ENCODE measurements at places on chromosomes 13 and 19. TPM values are rescaled to one million over a fixed set of nuclear protein-coding genes. Genes with fewer than 3 reads are reported as not detected.

- H3K4me1 ChIP-seq = no peaks in the 10 kb centered on the region
- no peaks in the 10 kb centered on the region for H3K27me3 ChIP-seq
- peak; percentile 66 for DNase-seq
- no peak overlapping the region for H3K27ac ChIP-seq
- H3K4me3 ChIP-seq = peak overlapping the region; percentile 6
These were observed 3.1 kb upstream of the TNFAIP8L1 start for GRCh38 chr19:4636151-4636717.

The VSTM1 gene
- polyA plus RNA-seq = not detected

DNA sequence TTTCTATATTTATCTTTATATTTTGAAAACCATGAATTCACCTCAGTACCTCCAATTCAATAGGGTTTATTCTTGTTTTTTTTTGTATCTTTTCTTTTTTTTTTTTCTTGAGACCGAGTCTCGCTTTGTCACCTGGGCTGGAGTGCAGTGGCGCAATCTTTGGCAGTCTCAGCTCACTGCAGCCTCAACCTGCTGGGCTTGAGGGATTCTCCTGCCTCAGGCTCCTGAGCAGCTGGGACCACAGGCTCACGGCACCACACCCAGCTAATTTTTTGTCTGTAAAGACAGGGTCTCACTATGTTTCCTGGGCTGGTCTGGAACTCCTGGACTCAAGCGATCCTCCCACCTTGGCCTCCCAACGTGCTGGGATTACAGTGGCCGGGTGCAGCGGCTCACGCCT is 23.1 kb upstream of the EVI5L start:
- no peaks in the 10 kb centered on the region for H3K27me3 ChIP-seq
- no peak overlapping the region for H3K4me3 ChIP-seq
- H3K27ac ChIP-seq = no peak overlapping the region
- no peaks in the 10 kb centered on the region for H3K4me1 ChIP-seq

GRCh38 chr19:16778796-16779411 is 50.3 kb upstream of the SIN3B start:
- no peaks in the 10 kb centered on the region for H3K36me3 ChIP-seq
- H3K27me3 ChIP-seq = no peaks in the 10 kb centered on the region
- H3K4me3 ChIP-seq = no peak overlapping the region
- no peak for DNase-seq

DNA sequence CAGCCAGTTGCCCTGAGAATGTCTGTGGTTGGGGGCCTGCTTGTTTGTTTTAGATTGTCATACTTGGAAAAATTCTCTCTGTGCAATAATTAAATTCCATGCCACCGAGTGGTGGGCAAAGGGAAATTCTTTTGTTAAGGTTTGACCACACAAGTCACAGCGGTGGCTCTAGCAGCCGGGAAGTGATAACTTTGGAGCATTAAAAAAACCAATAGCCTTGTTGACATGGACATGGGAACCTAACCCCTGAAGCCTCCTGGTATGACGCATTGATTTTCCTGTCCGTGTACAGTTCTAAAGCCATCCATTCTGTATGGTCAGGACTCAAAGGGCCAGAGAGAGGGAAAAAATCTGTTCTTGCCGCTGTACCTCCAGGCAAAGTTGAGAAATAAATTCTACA is 384.9 kb upstream of the ZNF507 start:
- no peaks in the 10 kb centered on the region for H3K36me3 ChIP-seq
- no peak for DNase-seq

DNA sequence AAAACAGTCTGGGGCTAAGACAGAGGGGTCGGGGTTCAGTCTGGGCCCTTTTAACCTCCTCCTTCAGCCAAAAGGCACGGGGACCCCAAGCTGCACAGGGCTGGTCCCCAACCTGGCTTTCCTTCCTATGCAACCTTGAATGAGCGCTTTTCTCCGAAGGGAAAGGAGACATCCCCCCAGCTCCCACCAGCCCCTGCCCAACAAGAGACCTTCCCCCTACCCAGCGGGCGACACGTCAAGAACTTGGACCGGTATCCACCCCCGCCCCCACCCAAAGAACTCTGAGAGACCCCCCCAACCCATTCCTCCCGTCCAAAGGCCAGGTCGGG is 35.0 kb upstream of the NANOS3 start:
- DNase-seq = no peak
- H3K27me3 ChIP-seq = no peaks in the 10 kb centered on the region
- H3K4me3 ChIP-seq = peak overlapping the region; percentile 69
- no peaks in the 10 kb centered on the region for H3K36me3 ChIP-seq
- peak overlapping the region; percentile 85 for H3K27ac ChIP-seq

The PEG3 gene
- 1.7 TPM for polyA plus RNA-seq

The TTYH1 gene
- 78.0 TPM for polyA plus RNA-seq

DNA sequence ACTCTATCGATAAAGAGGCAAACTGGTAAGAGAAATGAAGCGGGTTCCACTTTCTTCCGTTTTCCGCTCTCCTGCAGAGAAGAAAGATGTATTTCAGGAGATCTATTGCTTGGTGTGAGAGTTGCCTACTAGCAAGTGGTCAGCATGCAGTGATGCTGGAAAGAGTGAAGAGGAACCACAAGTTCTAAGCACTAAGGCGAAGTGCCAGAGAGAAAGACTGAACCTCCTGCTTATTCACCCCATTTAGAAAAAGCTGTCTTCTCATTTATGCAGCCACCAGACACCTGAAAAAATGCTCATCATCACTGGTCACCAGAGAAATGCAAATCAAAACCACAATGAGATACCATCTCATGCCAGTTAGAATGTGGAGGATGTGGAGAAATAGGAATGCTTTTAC is 78.7 kb upstream of the GPC6 start:
- no peaks in the 10 kb centered on the region for H3K36me3 ChIP-seq
- H3K27ac ChIP-seq = no peak overlapping the region
- no peak overlapping the region for H3K4me3 ChIP-seq
- no peaks in the 10 kb centered on the region for H3K4me1 ChIP-seq
- no peak for DNase-seq

GRCh38 chr19:3683405-3684053 is 16.7 kb downstream of the PIP5K1C start:
- H3K36me3 ChIP-seq = no peaks in the 10 kb centered on the region
- no peak overlapping the region for H3K4me3 ChIP-seq
- H3K27me3 ChIP-seq = no peaks in the 10 kb centered on the region
- H3K4me1 ChIP-seq = peaks cover 8% of the 10 kb centered on the region

The TINCR gene
- 0.85 TPM for polyA plus RNA-seq

The SLITRK1 gene
- polyA plus RNA-seq = 0.33 TPM

The CYP2S1 gene
- 0.30 TPM for polyA plus RNA-seq

The IGFL3 gene
- not detected for polyA plus RNA-seq

The SLC10A2 gene
- not detected for polyA plus RNA-seq

- no peak overlapping the region for H3K27ac ChIP-seq
- H3K36me3 ChIP-seq = no peaks in the 10 kb centered on the region
- H3K4me1 ChIP-seq = peaks cover 8% of the 10 kb centered on the region
- DNase-seq = no peak
These were observed 7.7 kb downstream of the ATP4B start for GRCh38 chr13:113650275-113650674.

DNA sequence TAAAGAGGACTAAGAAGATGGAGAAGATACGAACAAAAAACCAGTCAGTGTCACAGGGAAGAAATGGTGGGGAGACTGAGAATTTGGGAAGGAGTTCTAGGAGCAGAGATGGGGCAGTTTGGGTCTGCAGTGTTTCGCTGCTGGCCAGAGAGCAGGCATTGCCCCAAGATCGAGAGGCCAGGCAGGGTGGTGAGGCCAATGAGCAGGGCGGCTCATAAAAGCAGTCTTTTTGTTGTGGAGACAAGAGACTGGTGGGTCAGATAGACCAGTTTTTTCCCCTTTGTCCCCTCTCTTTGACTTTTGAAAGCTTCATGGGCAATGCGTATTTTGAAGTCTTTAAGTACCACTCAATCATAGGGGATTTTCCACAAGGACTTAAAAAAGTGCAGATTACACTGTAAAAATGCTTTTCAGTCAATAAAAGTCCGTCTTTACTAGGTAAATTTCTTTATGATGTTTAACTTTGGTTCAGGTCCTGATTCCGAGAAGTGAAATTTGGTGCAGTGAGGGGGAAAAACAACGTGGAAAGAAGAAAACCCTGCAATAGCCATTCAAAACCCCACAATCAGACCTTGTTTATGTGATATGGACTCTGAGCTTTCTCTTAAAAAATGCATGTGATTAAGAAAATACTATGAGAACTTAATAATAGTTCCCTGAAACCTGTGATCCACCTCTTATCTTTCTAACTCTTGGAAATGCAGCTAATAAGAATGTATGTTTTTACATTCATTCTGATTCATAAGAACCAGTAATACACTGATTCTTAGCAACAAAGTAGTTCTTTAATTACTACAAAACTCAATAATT is 338.9 kb downstream of the KLF5 start:
- DNase-seq = no peak
- H3K4me3 ChIP-seq = no peak overlapping the region
- H3K27ac ChIP-seq = no peak overlapping the region
- H3K27me3 ChIP-seq = no peaks in the 10 kb centered on the region
- H3K4me1 ChIP-seq = peaks cover 5% of the 10 kb centered on the region

DNA sequence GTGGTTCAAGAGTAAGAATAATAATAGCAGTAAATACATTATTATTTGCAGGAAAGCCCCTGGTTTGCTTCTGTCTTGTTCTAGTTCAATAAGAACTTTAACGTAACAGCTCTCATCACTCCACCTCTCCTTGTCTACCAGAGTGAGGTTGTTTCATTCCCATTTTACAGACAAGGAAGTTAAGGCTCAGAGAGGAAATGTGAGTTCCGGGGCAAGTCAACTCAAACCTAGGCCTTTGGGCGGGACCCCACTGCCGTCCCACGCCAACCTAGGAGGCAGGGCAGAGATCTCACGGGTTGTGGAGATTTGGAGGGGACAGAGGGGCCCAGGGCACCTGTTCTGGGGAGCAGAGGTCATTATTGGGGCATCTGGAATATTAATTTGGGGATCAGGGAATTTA is 1.5 kb downstream of the MAP4K1 start:
- no peaks in the 10 kb centered on the region for H3K36me3 ChIP-seq
- no peak overlapping the region for H3K4me3 ChIP-seq
- H3K27me3 ChIP-seq = no peaks in the 10 kb centered on the region

DNA sequence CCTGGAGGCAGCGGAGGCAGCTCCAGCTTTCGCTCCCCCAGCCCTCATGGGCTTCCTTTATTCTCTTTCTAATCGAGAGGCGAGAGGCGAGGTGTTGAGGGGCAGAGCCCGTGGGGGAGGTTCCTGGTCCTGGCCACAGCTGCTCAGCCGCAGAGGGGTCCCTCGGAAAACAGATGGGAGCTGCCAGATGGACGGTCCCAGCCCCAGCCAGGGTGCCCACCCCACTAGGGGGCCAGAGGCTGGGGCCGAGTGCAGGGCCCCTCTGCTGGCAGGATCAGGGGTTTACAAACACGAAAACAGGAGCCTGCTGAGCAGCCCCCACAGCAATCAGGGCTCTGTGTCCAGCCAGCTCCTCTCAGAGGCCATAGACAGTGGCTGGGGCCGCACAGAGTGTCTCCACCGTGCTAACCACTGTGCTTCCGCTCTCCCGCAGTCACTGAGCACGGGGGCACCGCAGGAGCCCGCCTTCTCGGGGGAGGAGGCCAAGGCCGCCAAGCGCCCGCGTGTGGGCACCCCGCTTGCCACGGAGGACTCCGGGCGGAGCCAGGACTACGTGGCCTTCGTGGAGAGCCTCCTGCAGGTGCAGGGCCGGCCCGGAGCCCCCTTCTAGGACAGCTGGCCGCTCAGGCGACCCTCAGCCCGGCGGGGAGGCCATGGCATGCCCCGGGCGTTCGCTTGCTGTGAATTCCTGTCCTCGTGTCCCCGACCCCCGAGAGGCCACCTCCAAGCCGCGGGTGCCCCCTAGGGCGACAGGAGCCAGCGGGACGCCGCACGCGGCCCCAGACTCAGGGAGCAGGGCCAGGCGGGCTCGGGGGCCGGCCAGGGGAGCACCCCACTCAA is 182.2 kb downstream of the KDM4B start:
- no peaks in the 10 kb centered on the region for H3K4me1 ChIP-seq
- no peaks in the 10 kb centered on the region for H3K27me3 ChIP-seq
- no peak overlapping the region for H3K27ac ChIP-seq
- no peaks in the 10 kb centered on the region for H3K36me3 ChIP-seq
- DNase-seq = peak; percentile 29
- no peak overlapping the region for H3K4me3 ChIP-seq

DNA sequence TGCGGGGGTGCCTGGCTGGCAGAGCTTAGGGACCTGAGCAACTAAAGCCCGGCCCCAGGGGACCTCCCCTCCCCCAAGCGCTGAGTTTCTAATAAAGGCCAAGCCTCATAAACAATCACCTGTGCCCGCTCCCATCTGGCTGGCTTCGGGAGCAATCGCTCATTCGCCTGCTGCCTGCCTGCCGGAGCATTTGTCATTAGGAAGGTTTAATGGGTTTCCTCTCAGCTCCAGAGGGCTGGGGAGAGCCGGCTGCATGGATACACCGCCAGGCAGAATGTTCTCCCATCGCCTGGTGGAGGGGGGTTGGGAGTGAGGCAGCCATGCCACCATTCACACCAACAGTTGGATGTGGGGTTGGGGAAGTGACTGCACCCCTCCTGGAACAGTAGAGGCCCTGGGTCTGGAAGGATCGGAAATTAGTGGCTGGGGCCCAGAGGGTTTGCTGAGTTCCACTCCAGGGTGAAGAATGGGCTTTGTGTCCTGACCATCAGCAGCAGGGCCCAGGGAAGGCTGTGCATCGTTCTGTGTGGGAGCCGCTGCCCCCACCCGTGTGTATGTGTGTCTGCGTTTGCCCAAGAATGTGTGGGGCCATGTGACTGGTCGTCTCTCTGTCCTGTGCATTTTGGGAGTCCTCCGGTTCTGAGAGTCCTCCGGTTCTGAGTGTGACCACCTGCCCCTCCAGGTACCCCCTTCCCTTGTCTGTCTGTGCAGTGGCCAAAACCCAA is 15.3 kb downstream of the PIN1 start:
- no peak overlapping the region for H3K27ac ChIP-seq
- H3K36me3 ChIP-seq = no peaks in the 10 kb centered on the region
- H3K27me3 ChIP-seq = no peaks in the 10 kb centered on the region
- no peak for DNase-seq

The MYPOP gene
- polyA plus RNA-seq = 5.2 TPM

The CATSPERD gene
- polyA plus RNA-seq = not detected

GRCh38 chr13:80841414-80841813 is 500.5 kb upstream of the SPRY2 start:
- H3K36me3 ChIP-seq = no peaks in the 10 kb centered on the region
- no peak overlapping the region for H3K27ac ChIP-seq
- no peaks in the 10 kb centered on the region for H3K27me3 ChIP-seq
- H3K4me1 ChIP-seq = no peaks in the 10 kb centered on the region
- H3K4me3 ChIP-seq = no peak overlapping the region

The TMC4 gene
- polyA plus RNA-seq = 88.9 TPM

GRCh38 chr13:93368718-93369117 is 142.1 kb downstream of the GPC6 start:
- no peak overlapping the region for H3K27ac ChIP-seq
- H3K4me3 ChIP-seq = no peak overlapping the region
- no peaks in the 10 kb centered on the region for H3K4me1 ChIP-seq

The DACT3 gene
- polyA plus RNA-seq = 0.89 TPM

- DNase-seq = no peak
- H3K4me1 ChIP-seq = no peaks in the 10 kb centered on the region
- peak overlapping the region; percentile 44 for H3K27ac ChIP-seq
- H3K4me3 ChIP-seq = no peak overlapping the region
These were observed 23.4 kb downstream of the ZDHHC20 start for GRCh38 chr13:21435687-21436151.

The JAK3 gene
- polyA plus RNA-seq = 2.9 TPM

The ERICH4 gene
- polyA plus RNA-seq = not detected
